Activated naive CD4-positive, alpha-beta T cell treated with anti-CD3 and anti-CD28 coated beads for 36 hours (primary cell): ENCODE measurements at places on chromosomes 11 and 22. TPM values are rescaled to one million over a fixed set of nuclear protein-coding genes. Genes with fewer than 3 reads are reported as not detected.

Gene LSP1
- total RNA-seq, result 42.4 TPM

GRCh38 chr11:8631395-8632118, 37.5 kb upstream of the STK33 start:
- no peak for DNase-seq

Gene CLMP
- total RNA-seq, result 0.15 TPM

DNA sequence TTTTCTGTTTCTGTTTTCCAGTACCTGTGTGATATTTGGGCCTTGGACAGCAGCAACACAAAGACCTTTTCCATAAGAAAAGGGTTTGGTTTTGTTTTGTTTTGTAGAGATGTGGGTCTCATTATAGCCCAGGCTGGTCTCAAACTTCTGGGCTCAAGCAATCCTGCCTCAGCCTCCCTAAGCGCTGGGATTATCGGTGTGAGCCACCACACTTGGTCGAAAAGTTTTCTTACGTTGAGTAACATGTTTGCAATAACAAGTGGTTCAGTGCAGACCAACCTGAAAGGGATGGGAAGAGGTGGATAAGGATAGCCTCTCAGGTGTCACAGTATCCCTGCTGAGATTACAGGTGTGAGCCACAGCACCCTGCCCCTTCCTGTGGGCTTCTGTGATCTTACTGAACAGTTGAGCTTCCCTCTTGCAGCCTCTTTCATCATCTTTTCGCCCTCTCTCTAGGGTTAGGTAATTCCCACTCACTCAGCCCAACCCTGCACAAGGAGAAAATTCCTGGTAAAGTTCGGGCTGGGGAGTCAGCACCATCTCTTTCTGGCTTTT, 3.5 kb upstream of the MRPL48 start:
- peak; percentile 28 for DNase-seq

DNA sequence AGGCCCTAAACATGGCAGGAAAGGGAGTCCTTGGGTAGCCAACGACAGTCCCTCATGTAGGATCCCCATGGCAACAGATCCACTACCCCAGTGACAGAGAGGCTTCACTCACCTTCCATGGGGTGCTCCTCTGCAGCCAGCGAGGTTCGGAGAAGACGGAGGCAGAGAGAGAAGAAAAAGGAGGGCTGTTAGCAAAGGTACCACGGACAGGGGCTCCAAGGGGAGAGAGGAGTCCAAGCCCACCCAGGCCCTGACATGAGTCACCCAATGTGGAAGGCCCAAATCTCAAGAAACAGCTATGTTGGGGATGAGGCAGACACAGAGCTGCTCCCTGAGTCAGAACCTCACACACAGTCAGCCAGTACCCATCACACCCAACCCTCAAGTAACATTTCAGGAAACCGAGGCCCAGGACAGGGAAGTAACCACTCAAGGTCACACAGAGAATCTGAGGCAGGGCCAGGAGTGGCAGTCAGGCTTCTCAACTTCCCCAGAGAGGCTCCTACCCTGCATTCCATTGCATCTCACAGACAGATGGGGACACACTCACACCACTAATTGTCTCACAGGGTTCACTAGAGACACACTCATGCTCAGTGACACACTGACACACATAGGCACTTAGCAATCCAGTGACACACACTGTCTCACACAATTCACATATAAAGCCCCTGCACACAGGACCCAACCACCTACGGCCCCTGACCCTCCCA, 25.2 kb downstream of the NRXN2 start:
- no peak for DNase-seq

DNA sequence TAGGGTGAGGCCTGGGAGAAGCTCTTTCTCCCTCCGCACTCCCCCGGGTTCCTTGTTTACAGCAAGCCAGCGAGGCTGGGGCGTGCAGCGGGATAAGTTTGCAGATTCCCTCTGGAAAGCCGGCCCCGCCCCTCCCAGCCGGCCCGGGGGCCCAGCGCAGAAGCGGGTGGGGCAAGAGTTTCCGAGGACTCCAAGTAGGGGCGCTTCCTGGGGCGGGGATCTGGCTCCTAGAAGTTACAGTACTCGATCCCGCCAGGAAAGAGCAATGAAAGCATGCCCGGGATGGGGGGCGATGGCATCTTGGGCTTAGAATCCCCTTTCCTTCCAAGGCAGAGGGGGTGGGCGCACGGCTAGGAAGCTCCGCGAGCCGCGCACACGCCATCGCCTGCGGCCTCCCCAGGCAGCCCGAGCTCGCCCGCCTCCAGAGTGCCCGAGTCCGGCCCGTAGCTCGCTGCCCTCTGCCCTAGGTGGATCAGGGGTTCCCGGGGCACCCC, 385 bp downstream of the TST start:
- DNase-seq, result no peak

Gene OMP
- not detected for total RNA-seq

GRCh38 chr11:122809866-122810265, 28.4 kb upstream of the CRTAM start:
- DNase-seq, result no peak

- no peak for DNase-seq
Observed at GRCh38 chr11:121895919-121896318, 220.1 kb downstream of the BLID start.

DNA sequence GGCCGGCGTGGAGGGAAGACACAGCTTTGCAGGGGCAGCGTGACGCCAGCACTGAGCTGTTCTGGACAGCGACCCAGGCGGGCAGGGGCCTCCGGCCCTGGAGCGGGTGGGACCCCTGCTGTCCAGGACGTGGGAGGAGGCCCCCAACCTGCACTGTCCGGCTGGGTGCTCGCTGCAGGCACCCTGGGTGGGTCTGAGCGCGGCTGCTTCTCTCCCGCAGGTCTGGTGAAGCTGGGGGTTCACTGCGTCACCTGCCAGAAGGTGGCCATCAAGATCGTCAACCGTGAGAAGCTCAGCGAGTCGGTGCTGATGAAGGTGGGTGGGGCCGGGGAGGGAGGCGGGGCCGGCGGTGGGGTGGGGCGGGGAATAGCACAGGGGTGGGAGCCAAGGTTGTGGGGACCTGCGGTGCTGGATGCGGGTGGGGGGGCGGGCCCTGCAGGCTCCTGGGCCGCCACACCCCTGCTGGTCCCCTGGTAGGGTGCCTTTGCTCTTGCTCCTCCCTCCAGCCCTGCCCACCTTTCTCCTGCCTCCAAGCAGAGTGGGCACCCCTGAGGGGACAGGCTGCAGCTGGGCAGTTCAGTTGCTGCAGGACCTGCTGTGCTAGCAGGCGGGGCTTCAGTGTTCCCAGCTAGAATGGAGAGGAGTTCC, 46.2 kb downstream of the BRSK2 start:
- no peak for DNase-seq

DNA sequence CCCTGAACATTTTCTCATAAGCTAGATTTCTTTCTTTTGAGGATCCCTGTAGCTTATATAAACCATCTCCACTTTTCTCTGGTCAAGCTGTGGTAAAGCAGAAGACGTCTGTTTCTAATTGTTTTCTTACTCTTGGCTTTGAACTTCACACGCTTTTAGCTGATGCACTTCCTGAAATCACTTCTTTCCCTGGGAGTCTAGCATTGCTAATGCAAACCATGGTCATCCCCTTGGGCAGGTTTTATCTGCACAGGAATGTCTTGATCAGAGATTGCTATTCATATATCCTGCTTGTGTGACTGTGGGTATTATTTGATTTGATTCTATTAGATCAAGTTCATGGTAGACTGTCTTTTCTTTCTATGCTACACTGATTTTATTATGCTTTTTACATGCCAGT, 199.2 kb upstream of the POU2AF2 start:
- no peak for DNase-seq

GRCh38 chr22:22155146-22155545, 89.4 kb upstream of the VPREB1 start:
- no peak for DNase-seq

GRCh38 chr22:29693161-29693560, 26.6 kb upstream of the CABP7 start:
- DNase-seq, result no peak

DNA sequence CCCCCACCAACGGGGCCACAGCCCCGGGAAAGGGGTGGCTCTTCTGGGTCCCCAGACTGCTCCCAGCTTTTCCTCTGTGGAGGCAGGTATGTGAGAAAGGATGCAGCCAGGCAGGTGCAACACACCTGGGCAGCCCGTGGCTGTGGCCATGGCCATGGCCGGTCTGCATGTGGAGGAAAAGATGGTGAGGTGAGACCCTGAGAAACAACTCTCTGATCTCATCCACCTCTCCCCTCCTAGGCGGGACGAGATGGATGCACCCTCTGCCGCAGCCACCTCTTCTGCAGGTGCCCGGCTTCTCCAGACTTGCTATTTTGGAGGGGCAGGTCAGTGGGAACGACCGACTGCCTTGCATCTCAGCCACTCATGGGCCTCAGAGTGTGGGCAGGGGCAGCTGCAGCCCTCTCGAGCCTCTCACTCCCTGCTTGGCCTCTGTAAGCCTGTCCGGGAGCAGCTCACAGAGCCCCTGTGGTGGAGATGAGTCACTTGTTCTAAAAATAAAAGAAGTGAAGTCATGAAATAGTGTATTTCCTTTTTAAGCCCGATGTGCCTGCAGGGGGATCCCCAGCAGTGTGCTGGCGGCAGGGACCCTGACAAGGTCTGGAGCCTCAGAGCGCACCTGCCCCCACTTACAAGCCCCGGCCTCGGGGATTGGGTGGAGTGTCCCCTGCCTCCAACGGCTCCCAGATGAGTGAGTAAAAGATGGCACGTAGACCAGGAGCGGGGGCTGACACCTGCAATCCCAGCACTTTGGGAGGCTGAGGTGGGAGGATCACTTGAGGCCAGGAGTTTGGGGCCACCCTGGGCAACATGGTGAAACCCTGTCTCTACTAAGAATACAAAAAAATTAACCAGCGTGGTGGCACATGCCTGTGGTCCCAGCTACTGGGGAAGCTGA, 10.7 kb downstream of the SMIM38 start:
- DNase-seq, result peak; percentile 79

Gene DDI1
- not detected for total RNA-seq

- DNase-seq, result no peak
Observed at GRCh38 chr11:101390539-101390938, 193.3 kb downstream of the TRPC6 start.

- no peak for DNase-seq
Observed at GRCh38 chr11:3001496-3001895, 9.4 kb upstream of the NAP1L4 start.

Gene ZP1
- not detected for total RNA-seq

- DNase-seq, result no peak
Observed at GRCh38 chr11:22688914-22689313, 22.5 kb downstream of the GAS2 start.

Gene NCR3LG1
- 0.72 TPM for total RNA-seq

GRCh38 chr11:13679768-13680167, 11.3 kb downstream of the FAR1 start:
- DNase-seq, result no peak

GRCh38 chr22:38828191-38828590, 15.6 kb downstream of the NPTXR start:
- DNase-seq, result no peak

Gene CRYBA4
- total RNA-seq, result not detected
